ENCODE measurements at places on chromosomes 5 and 9. TPM values are rescaled to one million over a fixed set of nuclear protein-coding genes. Genes with fewer than 3 reads are reported as not detected.

ITGA2 gene
- total RNA-seq: 28.4 TPM

CCDC69 gene
- total RNA-seq: 0.78 TPM

PARP8 gene
- 6.1 TPM for total RNA-seq

GFPT2 gene
- total RNA-seq: 13.9 TPM

SPATA31C1 gene
- not detected for total RNA-seq

ELOVL7 gene
- not detected for total RNA-seq

- no peak for DNase-seq
These were observed 117.5 kb downstream of the IRX2 start for GRCh38 chr5:2633992-2634391.

GRCh38 chr9:36443581-36443980, 43.5 kb upstream of the RNF38 start:
- DNase-seq: no peak

GRCh38 chr9:114723931-114724330, 41.9 kb upstream of the TEX48 start:
- DNase-seq: no peak

DNA sequence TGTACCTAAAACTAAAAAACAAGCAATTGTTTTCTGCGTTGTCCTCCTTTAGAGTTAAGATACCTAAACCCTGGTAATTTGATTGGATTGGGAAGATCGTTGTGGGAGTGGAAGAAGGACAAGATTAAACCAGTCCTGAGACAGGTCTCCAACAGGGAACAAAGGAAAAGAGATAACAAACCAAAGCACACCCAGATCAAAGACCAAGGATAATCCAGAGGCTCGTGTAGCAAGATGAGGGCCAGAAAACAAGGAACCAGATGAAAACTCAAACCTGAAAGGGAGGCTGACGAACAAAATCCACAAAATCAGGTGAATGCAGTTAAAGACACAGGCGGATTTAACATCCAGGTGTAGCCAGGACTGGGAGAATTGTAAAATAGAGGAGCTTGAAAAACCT, 618.1 kb downstream of the SLCO4C1 start:
- no peak for DNase-seq

DNA sequence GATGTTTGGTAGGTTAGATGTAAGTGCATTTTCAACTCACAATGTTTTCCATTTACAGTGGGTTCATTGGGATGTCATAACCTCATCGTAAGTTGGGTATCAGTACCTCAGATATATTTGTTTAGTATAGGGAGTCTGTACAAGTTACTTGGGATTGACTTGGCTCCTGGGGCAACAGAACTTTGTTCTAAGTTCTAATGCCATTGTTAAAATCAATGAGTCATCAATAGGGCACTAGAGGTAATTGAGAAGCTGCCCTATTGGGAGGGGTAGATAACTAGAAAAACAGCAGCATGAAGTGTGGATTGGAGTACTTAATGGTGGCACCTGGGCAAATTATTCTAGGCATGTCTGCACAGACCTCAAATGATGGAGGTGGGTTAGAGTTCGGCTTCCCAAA, 272.8 kb downstream of the DOCK8 start:
- no peak for DNase-seq

- DNase-seq: peak; percentile 60
These were observed 4.1 kb downstream of the RPL7A start for GRCh38 chr9:133351908-133352634.

- no peak for DNase-seq
These were observed 10.1 kb downstream of the MACROH2A1 start for GRCh38 chr5:135388860-135389435.
